GM23248 (cell line): ENCODE measurements at places on chromosomes 1 and 21.

DNA sequence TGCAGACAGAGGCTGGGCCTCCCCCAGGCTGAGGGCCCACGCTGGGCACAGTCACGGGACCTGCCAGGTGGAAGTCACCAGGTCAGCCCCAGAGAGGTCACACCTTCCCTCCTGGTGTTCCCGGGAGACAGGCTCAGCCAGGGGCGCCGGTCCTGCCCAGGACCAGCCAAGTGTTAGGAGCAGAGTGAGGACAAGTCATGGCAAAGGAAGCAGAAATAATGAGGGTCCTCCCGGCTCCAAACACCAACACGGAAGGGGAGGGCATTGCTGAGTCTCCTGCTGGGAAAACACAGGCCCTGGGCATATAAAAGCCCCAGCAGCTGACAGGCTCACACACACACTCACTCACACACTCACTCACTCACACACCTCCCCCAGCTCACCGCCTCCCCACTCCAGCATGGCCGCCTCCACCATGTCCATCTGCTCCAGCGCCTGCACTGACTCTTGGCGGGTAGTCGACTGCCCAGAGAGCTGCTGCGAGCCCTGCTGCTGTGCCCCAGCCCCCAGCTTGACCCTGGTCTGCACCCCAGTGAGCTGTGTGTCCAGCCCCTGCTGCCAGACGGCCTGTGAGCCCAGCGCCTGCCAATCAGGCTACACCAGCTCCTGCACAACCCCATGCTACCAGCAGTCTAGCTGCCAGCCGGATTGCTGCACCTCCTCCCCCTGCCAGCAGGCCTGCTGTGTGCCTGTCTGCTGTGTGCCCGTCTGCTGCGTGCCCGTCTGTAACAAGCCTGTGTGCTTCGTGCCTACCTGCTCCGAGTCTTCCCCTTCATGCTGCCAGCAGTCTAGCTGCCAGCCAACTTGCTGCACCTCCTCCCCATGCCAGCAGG lies at the start of gene KRTAP10-10:
Gene KRTAP10-10 (plus strand): TSS at position 339 of the 833 bp plus-strand sequence. CDS start 62 bp downstream, at position 401.
- DNase-seq = no peak

GRCh38 chr1:113734357-113735055 lies 24.8 kb downstream of the PHTF1 start:
- no peak for DNase-seq

DNA sequence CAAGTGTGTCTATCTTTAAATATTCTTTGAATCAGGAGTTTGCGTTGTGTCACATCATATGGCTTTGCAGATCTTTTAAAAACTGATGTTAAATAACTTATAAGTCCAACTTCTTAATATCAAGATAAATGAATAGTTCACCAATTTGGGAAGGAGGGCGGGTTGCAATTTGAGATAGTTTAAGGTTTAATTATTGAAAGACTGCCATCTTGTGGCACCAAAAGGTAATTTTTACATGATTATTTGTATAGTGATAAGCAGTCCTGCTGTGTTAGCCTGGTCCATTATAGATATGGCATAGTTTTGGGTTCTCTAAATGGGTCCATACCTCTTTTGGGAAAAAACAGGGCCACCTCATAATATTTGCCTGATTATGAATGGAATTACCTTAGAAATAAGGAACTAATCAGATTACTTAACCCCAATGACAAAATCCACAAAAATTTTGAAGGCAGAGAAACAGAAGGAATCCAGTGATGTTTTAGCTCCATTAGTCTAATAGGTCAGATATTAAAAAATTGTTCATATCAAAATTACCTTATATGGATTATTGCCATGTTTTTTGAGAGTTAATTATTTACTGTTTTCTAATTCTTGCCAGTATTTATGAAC lies 64.3 kb downstream of the PRKAA2 start:
- peak; percentile 64 for DNase-seq

- DNase-seq = no peak
Measured at GRCh38 chr1:51669272-51669671, 52.4 kb downstream of the OSBPL9 start.

- DNase-seq = peak; percentile 88
Measured at GRCh38 chr1:33455539-33456501, 16.6 kb upstream of the ZSCAN20 start.

DNA sequence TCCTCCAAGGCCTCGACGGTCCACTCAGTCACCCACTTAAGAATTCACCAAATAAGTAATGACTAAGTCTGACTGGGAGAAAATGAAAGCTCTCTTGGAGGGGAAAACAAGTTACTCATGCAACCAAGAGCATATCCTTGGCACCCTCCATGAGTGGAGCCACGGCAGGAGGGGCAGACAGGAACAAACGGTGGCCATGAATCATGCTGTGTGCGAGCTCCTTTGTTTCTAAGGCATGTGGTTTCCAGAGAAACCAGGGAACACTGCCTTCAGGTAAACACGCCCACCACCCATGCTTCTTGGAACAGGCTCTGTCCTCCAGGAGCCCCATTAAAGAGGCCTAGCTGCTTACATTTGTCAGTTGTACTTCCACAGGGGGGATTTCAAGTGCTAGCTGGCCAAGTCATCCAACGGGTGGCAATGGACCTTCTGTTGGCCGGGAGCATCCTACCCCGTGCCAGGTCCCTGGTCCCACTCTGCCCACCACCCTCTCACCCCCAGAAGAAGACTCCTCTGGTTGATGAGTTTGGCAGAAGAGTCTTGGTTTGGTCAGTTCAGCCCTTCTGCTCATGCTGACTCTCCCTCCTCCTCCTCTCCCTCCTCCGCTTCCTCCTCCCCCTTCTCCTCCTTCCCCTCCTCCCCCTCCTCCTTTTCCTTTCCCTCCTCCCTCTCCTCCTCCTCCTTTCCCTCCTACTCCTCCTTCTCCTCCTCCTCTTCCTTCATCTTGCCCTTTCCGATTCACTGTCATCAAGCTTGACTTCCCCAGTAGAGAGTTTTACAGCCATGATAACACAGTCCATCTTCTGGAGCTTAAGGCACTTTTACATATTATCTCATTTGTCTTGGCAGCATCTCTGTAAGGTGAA lies 107.6 kb downstream of the CCDC185 start:
- peak; percentile 98 for DNase-seq

GRCh38 chr1:223201967-223202366 lies 58.9 kb upstream of the TLR5 start:
- no peak for DNase-seq

- peak; percentile 84 for DNase-seq
Measured at GRCh38 chr21:35203093-35203977, 154.2 kb upstream of the RUNX1 start.

DNA sequence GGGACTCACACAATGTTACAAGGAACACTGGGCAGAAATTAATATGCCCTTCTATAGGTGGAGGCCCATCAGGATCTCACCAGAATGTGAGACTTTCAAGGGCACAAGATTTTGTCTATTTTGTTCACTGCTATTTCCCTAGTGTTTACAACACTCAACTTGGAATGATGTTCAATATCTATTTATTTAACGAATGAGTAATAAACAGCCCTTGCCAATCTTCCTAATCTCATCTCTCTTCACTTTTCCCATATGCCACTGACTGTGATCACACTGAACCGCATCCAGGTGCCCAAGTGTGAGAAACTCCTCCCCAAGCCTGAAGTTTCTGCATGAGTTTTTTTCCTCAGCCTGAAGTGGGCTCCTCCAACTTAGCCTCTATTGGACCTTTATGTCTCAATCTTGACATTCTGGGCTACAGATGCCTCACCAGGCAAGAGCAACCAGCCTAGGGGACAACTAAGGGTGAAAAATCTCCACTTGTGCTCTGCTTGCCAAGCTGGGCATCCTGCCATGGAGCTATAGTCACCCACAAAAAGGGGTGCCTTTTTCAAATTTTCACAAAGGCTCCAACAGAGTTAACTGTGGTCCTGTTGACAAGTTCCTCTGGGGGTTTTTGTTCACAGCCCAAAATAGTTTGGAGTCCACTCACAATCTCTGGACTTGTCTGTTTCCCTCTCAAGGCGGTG lies 105.6 kb downstream of the PLPP3 start:
- peak; percentile 54 for DNase-seq

DNA sequence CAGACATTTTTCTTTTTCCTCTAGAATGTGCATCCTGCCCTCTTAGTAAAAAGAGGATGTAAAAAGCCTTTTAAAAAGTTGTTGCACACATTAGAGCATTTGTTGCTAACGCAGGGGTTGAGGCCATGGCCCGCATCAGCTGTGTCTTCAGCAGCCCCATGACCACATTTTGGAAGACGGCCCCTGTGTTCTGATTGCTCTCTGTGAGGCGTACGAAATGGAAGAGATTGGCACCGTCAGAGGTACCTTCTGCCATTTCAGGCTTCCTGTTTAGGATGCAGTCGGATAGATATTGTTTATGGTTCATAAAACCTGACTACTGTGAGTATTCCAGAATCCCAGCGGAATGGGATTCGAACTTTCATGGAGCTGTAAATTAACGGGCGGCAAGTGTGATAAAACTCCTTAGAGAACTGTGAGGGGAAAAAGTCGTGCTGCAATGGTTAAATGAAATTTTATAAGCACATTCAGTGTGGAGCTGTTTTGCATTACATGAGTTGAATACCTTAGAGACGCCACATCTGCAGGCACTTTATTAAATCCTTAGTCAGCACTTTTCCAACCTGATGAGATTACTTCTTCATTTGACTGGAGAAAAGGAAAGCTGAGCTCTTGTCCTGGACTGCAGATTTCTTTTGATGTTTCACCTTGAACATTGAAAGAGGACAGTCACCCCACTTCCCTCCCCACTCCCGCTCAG lies 273.9 kb downstream of the TM2D1 start:
- DNase-seq = no peak

- DNase-seq = no peak
Measured at GRCh38 chr1:94315552-94316116, 78.2 kb upstream of the ARHGAP29 start.

GRCh38 chr1:241600496-241600901 lies 39.7 kb downstream of the CHML start:
- DNase-seq = peak; percentile 80

DNA sequence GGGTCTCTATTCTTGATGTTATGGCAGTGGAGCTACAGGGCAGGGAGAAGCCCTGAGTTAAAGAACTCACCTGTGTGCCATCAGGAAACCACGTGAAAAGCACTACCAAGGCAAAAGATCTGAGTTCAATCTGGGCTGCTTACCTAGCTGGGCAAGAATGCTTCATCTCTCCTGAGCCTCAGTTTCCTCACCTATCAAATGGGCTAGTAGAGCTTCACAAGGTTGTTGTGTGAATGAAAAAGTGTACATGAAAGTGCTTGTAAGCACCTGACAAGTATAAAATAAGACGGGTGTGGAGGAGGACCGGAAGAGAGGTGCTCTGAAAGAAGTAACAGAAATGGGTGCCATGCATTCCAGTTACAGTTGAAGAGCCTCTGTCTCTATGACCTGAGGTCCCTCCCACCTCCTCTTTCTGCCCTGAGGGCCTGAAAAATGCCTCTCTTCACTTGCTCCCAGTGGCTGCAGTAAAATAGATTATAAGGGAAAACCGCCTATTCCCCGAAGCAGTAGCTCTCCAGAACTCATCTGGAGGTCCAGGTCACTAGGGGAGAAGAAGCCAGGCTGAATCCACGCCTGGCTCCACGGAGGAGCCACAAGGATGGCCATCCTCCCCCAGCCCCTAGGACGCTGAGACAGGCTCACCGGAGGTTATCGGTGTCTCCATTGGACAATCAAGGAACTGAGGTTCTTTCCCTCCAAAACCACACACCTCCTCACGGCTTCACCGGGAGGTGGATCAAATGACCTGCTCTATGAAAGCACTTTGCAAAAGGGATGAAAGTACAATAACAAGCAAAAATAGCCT lies 1.4 kb downstream of the GPR161 start:
- DNase-seq = no peak

DNA sequence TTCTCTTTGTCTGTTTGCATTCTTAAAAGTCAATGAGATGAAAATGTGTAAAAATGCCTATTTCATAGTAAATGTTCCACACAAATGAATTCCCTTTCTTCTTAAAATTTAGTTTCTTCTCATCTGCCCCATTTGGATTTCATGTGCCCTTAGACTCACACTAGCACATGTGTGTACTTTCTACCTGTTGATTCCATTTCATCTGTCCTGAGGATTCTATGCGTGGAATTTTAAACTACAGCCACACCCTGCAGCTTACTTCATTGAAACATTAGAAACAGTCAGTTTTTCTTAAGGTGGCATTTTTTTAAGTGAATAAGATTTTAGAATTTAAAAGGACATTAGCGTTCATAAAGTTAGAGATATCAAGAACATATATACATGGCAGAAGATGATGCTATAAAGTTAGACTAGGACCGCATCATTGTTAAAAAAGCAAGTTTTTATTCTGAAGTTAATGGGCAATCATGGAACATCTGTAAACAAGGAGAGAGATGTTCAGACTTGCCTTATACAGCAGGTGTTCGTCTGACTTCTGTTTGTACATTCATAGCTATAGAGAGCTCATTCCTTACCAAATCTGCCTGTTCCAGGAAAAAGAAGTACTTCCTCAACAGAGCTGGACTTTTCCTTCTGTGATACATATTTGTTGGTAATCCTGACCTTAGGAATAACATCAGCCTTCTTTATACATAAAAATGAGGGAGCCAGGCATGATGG lies 3.9 kb upstream of the TUT4 start:
- DNase-seq = no peak

DNA sequence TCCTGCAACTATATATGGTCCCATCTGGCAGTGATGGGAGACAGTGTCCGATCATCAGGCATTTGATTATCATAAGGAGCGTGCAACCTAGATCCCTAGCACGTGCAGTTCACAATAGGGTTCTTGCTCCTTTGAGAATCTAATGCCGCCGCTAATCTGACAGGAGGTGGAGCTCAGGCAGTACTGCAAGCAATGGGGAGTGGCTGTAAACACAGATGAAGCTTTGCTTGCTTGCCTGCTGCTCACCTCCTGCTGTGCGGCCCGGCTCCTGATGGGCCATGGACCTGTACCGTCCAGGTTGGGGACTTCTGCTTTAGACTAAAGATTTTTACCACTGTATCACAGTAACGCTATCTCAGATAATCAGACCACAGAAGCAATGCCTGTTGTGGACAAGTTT lies 63.8 kb downstream of the TGFB2 start:
- no peak for DNase-seq

GRCh38 chr1:4530166-4530785 lies 124.1 kb upstream of the AJAP1 start:
- DNase-seq = no peak

DNA sequence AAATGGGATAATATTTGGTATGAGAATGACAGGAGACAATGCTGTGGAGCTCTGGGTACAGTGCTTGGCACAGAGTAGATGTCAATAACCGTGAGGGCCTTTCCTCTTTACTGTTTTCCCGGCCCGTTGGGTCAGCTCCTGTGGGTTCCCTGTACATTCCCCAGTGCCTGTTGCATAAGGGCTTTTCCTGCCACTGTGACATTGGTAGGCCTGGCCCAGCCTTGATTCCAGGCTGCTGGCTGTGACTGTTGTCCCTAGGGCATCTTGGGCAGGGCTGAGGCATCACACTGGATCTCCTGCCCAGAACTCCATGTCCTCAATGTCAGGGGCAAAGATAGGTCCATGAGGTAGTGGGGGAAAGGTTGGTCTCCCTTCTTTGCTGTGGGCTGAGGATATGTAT lies 25.8 kb upstream of the MYCL start:
- peak; percentile 16 for DNase-seq

DNA sequence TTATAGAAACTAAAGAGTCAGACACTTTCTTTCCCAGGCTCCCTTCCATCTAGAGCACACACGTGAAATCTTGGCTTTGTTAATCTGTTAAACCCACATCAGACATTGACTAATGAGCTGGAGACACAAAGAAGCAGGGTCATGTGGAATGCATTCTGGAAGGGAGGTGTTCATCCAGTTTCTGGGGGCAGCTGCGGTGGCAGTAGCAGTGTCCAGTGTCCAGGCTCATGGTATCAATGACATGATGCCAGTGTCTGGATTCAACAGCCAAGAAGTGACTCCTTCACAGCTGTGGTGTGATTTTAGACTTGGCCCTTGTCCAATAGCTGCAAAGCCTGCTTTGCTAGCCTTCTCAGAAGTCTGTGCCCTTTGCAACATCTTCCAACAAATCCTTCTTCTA lies 95.2 kb downstream of the NTPCR start:
- peak; percentile 7 for DNase-seq

GRCh38 chr1:207659545-207660153 lies 14.7 kb downstream of the CR1L start:
- no peak for DNase-seq
